Activated naive CD8-positive, alpha-beta T cell treated with anti-CD3 and anti-CD28 coated beads for 36 hours (primary cell): ENCODE measurements at places on chromosomes 16 and 17. TPM values are rescaled to one million over a fixed set of nuclear protein-coding genes. Genes with fewer than 3 reads are reported as not detected.
A peak's percentile ranks its signal among the peaks of the same experiment; 100 is the strongest.

DNA sequence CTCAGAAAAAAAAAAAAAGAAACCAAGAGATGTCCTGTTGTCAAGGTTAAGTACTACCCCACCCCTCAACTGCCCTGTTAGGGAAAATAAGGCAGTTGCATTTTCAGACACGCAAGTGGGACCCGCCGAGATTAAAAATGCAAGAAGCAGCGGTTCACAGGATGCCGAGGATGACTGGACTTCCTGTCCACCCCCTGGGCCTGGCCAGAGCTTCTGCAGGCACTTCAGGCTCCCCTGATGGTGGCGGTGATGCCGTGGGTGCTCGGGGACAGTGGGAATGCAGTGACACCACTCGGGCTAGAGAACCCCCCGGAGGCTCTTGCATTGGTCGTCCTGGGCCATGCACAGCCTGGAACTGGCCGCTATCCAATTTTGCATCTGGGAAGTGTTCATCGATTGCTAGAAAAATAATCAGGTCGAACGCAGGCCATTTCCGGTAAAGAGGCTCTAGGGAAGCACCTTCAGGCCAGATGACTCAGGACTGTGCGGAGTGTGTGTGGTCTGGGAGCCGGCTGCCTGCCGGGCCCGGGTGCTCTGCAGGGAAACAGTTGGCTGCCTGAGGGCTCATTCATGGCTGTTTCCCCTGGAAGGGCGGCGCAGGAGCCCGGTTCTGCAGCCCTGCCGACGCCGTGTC lies 13.4 kb upstream of the CRISPLD2 start:
- no peak for DNase-seq

GRCh38 chr16:25140459-25140858 lies 28.9 kb downstream of the LCMT1 start:
- DNase-seq: no peak

DNA sequence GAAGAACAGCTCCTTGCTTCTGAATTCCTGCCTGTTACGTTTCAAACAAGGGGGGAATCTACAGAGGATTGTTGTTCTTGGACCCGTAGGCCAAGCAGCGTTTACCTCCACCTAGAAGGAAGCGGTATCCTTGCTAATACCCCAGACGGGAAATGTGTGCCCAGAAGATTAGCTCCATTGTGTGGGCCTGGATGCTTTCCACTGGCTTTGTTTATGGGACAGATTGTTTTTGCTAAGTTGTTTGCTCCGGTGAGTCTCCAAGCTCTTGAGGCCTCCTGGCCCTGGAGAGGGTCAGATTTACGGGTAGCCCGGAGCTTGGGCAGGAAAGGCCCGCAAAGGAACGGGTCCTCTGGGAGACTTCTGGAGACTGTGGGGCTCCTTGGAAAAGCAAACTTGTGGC lies 28.4 kb upstream of the MRTFB start:
- no peak for DNase-seq

DNA sequence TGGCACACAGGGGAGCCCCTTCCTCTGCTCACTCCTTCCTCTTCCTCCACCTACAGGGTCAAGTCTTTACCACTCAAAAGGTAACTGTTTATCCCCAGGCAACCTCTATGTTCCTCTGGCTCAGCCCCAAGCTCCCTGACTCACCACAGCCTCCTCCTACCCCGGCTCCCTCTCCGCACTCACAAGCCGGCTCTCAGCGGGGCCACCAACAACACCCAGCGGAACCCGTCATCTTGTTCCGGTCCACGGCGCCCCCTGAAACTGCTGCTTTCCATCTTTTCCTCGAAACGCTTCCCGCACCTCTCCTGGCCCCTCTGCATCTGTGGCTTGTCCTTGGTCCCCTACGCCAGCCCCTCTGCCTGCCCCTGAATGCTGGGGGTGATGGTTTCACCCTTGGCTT lies 58.4 kb downstream of the NXN start:
- DNase-seq: no peak

The CFAP52 gene
- not detected for total RNA-seq

The ADAMTS18 gene
- not detected for total RNA-seq

DNA sequence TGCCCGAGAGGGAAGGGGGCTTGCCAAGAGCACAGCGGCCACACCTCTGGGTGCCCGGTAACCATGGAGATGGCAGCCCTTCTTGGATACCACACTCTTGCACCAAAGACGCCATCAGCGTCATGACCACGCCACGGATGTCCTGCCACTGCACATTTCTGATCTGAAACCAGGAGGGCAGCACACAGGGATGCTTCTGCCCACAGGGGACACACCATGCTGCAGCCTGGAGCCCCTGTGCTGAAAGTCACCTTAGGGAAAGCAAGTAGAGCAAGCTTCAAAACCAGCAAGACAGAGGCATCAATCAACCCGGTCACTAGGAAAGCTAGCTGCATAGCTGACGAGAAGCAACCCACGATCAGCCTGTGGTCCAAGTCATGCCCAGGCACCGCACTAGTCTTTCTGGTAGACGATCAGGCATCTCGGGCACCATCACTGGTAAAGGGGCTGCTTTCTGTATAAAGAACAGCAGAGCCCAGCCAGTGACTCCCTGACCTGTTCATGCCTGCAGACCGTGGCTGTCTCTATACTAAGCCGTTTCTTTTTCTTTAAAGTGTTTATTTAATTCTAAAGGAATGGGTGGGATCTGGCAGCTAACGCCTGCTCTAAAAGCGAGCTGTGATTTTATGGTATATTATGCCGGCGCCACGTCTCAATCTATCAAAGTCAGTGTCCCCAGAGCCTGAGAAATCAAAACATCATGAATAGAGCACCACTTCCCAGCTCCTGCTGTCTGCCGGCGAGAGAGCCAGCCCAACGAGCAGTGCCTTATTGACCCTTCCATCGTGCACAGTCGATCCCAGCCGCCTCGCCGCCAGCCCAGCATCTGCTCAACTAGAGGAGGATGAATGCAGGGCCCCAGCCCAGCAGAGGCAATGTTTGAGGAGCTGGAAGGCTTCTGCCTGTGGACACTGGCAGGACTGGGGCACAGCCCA lies 244.7 kb downstream of the RBFOX3 start:
- no peak for DNase-seq

- DNase-seq: no peak
These were observed 39.7 kb downstream of the ERCC4 start for GRCh38 chr16:13959626-13960025.

The DNAI2 gene
- not detected for total RNA-seq

GRCh38 chr17:36743130-36743529 lies 141.7 kb downstream of the MRM1 start:
- no peak for DNase-seq

The PPL gene
- total RNA-seq: not detected

The CA7 gene
- total RNA-seq: not detected

DNA sequence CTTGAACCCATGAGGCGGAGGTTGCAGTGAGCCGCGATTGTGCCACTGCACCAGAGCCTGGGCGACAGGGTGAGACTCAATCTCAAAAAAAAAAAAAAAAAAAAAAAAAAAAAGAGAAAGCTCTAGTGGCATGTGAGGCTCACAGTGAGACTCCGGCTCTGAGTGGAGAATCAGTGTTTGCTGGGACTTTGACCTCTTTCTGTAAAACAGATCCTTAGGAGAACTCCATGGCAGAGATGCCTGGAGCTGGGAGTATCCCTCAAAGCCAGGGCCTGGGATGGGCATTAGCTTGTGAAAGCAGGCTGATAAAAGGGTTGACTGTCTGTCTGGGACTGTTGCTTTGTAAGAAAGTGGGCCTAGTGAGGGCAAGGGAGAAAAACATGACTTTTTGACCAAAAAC lies 46.4 kb downstream of the ZNF207 start:
- DNase-seq: no peak

- DNase-seq: no peak
These were observed 78.3 kb upstream of the RPL38 start for GRCh38 chr17:74125156-74125555.

GRCh38 chr17:56656701-56657327 lies 63.3 kb downstream of the NOG start:
- DNase-seq: no peak

GRCh38 chr16:79628501-79628975 lies 28.0 kb upstream of the MAF start:
- peak; percentile 67 for DNase-seq

- DNase-seq: no peak
These were observed 95.8 kb downstream of the IRF8 start for GRCh38 chr16:85994492-85995490.

DNA sequence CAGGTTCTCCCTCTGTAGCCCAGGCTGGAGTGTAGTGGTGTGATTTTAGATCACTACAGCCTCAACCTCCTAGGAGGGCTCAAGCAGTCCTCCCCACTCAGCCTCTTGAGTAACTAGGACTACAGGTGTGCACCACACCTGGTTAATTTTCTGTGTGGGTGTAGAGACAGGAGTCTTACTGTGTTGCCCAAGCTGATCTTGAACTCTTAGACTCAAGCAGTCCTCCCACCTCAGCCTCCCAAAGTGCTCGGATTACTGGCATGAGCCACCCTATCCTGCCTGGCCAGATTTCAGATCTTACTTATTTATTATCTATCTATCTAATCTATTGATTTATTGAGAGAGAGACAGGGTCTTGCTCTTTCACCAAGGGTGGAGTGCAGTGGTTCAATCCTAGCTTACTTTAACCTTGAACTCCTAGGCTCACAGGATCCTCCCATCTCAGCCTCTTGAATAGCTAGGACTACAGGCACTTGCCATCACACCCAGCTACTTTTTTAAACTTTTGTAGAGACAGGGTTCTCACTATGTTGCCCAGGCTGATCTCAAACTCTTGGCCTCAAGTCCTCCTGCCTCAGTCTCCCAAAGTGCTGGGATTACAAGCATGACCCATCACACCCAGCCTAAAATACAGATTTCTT lies 61.8 kb downstream of the TUBD1 start:
- no peak for DNase-seq

- DNase-seq: no peak
These were observed 855 bp upstream of the MEOX1 start for GRCh38 chr17:43662413-43663141.

DNA sequence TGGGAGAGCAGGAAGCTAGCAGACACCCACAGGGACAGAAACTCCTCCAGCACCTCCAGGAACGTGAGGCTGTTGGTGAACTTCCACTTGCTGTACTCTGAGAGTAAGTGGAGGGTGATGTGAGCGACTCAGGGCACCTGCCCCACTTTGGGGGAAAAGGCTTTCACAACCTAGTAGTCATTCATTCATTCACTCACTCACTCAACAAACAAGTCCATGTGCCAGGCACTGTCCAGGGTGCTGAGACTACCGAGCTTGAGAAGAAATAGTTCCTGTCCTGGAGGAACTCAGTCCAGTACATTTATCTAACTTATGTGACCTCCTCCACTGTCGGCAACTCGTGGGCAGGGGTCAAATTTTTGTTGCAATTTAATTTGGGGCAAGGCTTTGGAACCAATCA lies 26.6 kb downstream of the LGALS9 start:
- no peak for DNase-seq

DNA sequence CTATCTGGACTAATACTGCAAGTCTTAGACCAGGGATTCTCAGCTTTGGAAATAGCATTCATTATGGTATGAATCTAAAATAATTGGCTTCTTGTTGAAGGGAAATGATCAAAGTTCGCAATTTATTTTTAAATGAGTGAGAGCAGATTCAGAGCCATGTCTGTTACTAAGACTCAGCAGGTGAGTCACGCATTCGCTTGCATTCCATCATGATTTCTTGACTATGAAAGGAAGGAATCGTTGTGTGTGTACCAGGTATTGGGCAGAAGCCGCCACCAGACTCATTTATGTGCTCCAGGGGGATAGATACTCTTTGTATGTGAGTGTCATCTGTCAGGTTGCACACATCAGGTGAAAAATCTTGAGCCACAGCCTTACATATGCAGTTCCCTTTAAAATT lies 10.8 kb downstream of the GSG1L2 start:
- DNase-seq: no peak

DNA sequence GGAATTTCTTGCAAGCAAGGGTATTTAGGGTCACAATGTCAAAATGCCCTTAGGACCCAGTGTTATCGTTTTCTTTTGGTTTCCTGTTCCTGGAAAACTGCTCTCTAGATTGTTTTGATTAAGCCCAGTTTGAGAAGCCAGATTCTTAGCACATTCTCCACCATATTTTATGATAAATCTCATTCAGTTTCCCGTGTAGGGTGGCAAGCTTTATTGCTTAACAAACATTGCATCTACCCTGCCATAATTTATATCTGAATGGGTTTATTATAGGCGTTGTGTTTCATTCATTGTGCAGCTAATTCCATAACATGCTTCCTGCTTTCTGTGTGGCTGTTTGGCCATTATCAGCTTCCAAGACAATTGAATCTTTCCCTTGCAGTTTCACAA lies 389.1 kb upstream of the DYNLRB2 start:
- no peak for DNase-seq

The PIPOX gene
- total RNA-seq: 2.0 TPM

The EXOC3L1 gene
- not detected for total RNA-seq

- DNase-seq: no peak
These were observed 52.7 kb downstream of the ZNF18 start for GRCh38 chr17:11944587-11944986.

The INCA1 gene
- 0.29 TPM for total RNA-seq

DNA sequence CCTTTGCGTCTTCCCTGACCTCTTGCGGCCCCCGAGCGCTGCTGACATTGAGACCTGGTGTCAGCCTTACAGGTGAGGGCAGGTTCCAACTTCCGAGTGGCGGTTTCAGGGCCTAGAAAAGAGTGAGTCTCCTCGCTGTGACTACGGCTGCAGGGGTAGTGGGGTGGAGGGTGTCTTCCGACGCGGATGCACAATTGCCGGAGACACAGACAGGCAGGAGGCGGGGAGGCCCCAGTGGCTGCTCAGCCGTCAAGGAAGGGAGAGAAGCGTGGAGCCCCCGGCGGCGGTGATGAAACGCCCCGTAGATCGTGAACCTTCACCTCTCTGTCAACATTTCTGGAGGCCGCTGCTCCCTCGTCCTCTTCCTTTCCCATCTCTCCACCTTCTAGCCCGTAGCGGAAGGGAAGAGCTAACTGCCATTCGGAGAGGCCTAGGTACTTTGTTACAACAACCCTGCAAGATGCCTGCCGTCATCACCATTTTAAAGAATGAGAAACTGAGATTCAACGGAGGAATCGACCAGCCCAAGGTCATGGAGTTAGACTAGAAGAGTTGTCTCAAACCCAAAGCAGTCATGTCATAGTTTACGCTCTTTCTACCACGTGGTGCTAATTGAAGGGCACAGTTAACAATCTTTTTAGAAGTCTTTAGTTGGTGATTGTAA lies 485 bp downstream of the DNAJA3 start:
- no peak for DNase-seq

The TP53TG3 gene
- not detected for total RNA-seq

The C16orf96 gene
- total RNA-seq: 0.20 TPM

The KRTAP1-5 gene
- not detected for total RNA-seq

DNA sequence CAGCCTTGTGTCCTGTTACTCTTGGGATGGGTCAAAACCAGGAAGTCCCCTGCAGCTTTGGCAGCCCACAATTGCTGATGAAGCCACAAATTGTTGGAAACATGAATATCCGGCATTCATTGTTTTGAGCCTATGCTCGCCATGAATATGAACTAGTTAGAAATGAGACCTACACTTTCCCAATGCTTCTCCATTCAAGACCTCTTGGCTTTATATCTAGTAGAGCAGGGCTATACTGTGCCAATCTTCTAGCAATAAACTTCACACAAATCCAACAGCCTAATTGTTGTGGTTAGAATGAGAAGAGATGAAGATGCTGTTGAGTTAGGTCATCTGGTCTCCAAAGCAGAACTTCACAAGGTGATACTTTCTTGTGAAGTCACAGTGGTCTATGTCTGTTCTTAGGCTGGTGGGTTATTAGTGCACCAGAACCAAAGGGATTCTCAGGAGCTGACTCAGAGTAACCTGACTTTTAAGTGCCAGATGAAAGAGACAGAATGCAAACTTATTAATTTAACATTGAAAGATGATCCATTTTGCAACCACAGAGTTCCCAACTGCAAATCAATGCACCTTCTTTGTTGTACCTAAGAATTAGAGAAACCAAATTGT lies 13.7 kb upstream of the KRT23 start:
- DNase-seq: no peak
